Activated CD8-positive, alpha-beta memory T cell treated with anti-CD3 and anti-CD28 coated beads for 1 hour (primary cell): ENCODE measurements at places on chromosomes 7 and 10.

DNA sequence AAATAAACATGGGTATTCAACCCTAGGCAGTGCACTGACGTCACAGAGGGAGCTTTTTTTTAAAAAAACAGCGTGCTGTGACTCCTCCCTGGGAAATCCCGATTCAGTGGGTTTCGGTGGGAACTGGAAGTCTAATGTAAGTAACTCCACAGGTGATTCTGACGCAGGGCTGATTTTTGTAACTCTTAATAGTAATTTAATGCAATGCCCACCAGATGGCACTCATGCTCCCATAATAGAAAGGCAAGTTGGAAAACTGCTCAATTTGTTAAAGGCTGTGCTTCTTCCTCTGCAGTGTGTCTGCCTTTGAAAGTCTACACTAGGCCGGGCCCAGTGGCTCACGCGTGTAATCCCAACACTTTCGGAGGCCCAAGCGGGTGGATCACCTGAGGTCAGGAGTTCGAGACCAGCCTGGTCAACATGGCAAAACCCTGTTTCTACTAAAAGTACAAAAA lies 10.9 kb upstream of the RSU1 start:
- peak; percentile 16 for DNase-seq

DNA sequence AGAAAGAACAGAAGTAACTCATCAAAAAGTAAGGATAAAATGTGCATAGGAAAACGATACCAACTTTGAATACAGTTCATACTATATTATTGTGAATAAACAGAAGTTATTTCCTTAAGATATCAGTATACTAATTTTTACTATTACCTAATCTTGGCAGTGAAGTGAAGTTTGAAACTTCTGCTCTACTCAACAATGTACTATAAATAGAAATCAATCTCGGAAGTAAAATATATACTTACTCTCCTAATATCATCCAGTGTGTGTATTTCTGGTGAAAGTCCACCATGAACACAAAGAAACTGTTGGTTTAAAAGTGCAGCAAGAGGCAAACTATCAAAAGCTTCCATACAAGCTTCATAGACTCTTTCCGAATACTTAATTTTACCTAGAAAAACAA lies 24.6 kb downstream of the PPP3CB start:
- DNase-seq: no peak

DNA sequence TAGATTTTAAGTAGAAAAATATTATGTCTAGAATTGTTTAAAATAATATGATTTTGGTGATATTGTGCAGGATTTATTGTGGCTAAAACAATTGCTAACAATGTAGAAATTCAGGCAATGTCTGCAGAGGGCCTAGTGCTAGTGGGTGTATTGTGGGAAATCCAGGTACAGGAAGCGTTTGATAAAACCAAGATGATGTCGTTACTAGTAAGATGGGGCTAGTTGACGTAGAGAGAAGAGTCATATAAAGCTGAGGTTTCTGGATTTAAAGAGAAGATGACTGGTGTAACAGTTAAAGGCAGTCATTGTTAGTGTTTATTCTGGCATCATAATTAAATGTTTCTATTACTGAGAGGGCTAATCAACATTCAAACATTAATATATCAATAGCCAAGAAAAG lies 43.5 kb downstream of the ADK start:
- no peak for DNase-seq

- DNase-seq: no peak
Observed at GRCh38 chr7:55502124-55502857, 70.0 kb downstream of the VOPP1 start.

GRCh38 chr10:30538086-30538485 lies 91.5 kb downstream of the LYZL2 start:
- no peak for DNase-seq

- DNase-seq: no peak
Observed at GRCh38 chr7:23212395-23212794, 30.5 kb downstream of the NUP42 start.

DNA sequence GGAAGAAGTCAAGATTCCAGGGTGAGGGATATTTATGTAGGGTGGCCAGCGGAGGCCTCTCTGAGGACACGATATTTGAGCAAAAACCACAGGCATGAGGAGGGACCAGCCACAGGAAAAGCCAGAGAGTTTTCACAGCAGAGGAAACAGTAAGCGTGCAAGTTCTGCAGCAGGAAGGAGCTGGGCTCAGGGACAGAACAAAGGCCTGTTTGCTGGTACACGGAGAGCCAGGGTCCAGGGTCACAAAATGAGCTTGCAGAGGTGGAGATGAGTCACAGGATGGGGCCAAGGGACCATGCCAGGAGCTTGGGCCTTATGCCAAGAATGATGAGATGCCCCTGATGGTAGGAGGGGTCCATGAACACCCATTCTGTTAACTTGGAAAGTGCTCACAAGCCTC lies 283.5 kb downstream of the PLXNA4 start:
- no peak for DNase-seq

GRCh38 chr7:18541181-18541870 lies 45.8 kb downstream of the HDAC9 start:
- no peak for DNase-seq

DNA sequence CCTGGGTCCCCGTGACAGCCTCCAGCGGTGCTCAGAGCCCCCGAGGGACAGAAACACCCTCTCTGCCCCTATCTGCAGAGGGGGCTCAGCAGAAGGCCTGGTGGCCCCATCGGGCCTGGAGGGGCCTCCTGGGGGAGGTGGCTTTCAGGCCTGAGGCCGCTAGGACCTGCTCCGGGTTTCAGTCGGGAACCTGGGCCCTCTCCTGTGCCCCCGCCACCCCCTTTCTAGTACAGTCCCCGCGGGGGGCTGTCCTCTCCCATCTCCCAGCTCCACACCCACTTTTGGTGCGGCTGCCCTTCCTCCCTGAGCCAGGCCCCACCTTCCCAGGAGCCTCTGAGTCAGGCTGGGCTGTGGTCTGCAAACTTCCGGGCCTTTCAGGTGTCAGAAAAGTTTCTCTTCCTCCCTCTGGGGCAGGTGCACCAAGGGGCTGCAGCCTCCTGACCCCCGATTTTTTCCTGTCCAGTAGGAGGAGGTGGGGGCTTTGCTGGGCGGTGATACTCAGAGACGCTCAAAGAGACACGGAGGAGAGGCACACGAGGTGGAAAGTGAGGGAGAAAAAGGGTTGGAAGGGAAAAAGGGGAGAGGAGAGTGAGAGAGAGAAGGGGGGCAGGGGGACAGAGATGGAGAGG lies 692 bp downstream of the CARD11 start:
- DNase-seq: no peak

DNA sequence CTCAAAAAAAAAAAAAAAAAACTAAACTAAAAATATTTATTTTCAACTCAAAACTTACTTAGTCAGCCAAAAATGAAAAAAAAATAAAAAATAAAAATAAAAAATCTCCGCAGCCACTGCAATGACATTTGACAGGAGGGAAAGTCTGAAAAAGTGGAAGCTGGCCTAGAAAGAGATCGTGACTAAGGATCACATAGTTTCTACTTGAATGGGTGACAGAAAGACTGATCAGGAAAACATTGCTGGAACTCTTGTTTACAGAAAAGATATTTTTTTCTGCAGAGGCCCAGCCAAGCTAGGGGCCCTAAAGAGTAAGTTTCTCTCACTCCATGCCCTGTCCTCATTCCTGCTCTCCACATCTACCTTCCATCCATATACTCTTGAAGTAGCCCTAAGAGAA lies 92.8 kb upstream of the KCND2 start:
- no peak for DNase-seq

- DNase-seq: no peak
Observed at GRCh38 chr10:71337219-71337701, 18.2 kb downstream of the SLC29A3 start.

- DNase-seq: no peak
Observed at GRCh38 chr10:118145256-118145655, 98.5 kb upstream of the RAB11FIP2 start.
